Stimulated activated naive CD4-positive, alpha-beta T cell (primary cell): ENCODE measurements at places on chromosomes 12 and 14.

GRCh38 chr14:80946187-80946586 is 4.6 kb upstream of the CEP128 start:
- DNase-seq: no peak

GRCh38 chr14:91356181-91356763 is 61.3 kb downstream of the CCDC88C start:
- no peak for DNase-seq

- DNase-seq: no peak
These were observed 69.2 kb upstream of the PSMA6 start for GRCh38 chr14:35222872-35223466.

DNA sequence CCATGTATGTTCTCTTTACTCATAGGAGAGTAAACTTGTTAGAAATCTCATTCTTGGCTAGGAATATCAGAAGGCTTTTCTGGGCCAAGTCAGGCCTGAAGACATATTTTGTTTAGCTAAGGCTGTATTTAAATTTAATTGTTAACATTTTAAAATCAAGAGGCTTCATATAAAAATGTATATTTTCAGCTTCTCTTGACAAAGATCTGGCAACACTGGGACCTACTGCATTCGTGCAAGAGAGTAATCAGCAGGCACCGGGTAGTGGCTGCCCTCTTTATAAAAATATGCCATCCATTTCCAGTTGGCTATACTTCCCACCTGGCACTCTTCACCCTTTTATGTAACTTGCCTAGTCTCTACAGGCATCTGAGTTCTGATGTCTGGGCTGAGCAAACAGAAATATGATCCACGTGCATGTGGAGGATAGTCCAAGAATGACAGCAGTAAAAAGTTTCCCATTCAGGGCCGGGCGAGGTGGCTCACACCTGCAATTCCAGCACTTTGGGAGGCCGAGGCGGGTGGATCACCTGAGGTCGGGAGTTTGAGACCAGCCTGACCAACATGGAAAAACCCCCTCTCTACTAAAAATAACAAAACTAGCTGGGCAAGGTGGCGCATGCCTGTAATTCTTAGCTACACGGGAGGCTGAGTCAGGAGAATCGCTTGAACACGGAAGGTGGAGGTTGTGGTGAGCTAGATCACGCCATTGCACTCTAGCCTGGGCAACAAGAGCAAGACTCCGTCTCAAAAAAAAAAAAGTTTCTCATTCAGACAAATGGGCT is 2.0 kb upstream of the SOS2 start:
- no peak for DNase-seq

DNA sequence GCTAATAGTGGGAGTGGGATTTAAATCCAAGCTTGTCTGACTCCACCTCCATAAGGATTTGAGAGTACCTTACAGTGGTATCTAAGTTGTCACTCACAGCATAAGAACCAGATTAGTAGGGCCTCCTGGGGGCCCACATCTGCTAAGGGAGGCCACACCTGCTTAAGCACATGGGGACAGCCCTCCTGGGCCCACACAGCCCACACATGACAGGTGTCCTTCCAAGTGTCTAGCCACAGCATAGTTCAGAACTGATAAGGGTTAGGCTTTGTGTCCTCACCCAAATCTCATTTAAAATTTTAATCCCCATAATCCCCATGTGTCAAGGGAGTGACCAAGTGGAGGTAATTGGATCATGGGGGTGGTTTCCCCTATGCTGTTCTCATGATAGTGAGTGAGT is 186.0 kb upstream of the HMGA2 start:
- no peak for DNase-seq

- DNase-seq: no peak
These were observed 60.8 kb upstream of the RIMBP2 start for GRCh38 chr12:130776857-130777339.

DNA sequence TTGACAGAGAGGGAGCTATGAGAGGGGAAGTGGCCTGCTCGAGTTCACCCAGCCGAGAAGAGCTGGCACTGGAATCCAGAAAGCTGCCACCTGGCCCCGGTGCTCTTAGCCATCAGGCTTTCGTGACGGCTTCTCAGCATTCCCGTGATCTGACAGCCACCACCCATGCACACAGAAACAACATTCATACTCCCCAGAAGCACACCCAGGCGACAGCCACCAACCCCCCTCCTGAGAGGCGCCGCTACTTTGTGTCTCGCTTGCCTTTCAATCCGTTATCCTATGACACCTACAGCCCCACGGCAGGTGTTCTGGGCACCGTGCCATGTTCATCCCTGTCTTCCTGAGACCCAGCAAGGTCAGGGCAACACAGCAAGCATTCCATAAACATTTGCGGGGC is 31.4 kb downstream of the PSMC1 start:
- DNase-seq: no peak

- no peak for DNase-seq
These were observed 293.4 kb downstream of the EGLN3 start for GRCh38 chr14:33657476-33657875.

DNA sequence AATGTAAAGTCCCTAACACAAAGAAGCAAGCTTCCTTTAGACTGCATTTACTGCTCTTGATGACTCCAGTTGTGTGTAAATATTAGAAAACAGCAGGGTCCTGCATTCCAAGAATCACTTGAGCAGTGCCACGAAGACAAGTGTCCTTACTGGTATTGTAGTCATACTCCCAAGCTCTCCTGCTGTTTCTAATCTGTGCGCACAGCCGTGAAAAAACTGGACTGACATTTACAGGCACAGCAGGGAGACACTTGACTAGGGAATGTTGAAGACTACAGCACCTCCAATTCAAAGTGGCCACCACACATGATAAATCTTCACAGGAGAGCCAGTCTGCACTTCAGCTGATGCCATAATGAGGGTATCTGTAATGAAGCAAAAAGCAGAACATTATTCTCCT is 91.4 kb downstream of the VRK1 start:
- no peak for DNase-seq

GRCh38 chr12:56010111-56010570 is 10.7 kb upstream of the IKZF4 start:
- no peak for DNase-seq

DNA sequence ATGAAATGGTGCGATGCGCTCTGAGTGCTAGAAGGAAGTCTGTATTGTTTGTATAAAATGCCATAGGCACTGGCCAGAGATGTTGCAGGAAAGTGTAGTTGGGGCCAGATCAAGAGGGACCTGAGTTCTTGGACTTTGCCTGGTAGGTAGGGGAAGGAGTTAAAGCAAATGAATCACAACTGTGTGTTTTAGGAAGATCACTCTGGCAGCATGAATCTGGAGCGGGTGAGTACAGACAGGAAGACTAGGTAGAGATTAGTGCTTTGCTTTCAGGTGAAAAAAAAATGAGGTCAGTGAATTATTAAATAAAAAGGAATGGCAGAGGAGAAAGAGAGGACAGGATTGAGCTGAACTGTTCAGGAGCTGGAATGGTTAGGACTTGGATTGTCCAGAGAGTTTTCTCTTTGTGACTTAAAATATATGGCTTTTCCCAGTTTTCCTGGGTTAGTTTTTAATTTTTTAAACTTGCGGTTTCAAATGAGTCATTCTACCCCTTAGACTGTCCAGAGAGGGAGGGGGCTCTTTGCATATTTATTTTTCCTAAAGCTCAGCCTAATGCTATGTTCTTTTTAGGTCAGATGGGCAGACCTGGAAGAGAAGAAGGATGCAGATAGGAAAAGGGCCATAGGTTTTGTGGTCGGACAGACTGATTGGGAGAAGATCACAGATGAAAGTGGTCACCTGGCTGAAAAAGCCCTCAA is 41.1 kb downstream of the PROX2 start:
- DNase-seq: no peak

DNA sequence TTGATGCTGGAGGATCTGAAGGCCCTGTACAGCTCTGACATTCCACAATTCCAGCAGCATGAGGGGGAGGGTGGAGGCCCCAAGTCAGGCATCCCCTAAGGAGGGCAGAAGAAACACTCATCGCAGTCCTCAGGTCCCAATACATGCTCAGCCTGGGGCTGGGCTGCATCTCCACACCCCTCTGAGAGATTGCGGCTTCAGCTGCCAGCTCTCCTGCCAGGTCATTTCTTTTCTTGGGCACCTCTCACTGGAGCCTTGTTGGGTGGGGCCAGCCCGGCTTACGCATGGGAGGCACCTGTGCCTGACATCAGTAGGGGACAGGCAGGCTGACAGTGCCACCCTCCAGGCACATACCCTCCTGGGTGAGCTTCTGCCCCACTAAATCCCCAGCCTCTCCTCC is 89.8 kb downstream of the DICER1 start:
- no peak for DNase-seq

- DNase-seq: no peak
These were observed 60.6 kb downstream of the MYRFL start for GRCh38 chr12:69885658-69886057.

DNA sequence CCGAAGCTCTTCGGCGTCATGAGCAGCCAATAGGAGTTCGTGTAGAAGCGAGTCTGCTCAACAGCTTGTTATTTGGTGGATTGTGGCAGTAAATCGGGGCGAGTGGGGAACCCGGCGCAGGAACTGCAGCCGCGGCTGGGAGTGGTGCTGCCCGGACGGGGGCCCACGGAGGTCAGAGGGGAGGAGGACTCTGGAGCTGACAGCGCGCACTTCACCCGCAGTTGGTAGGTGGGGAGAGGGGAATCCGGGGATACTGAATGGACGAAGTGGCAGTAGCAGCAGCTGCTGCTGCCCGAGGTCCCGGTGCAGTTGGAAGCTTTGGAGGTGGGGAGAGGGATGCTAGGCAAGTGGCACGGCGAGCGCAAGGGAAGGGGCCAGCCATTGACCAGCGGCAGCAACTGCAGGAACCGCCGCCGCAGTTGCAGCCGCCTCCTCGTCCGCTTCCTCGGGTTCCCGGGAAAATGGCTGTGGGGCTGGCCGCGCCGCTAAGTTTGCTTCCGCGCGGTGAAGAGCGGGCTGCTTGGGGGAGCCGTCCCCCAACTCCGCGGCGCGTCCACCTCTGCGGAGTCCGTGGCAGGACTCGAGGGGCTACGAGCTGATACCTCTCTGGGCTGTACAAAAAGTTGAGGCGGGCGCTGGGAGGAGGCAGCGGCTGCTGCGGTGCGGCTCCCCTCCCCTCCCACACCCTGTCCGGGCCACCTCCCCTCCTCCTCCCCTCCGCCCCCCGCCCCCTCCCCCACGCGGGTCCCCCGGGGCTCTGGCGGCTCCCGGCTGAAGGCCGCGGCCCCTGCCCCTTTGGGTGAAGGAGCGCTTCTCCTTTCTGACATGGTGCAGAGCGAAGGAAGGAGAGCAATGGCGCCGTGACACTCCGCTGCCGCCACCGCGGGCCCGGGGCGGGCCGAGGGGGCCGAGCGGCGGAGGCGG is at the start of gene ARID4A:
Gene ARID4A, plus strand, starts transcription at position 79 of the 924 bp plus-strand sequence. CDS start 1,300 bp downstream, outside the sequence.
- DNase-seq: no peak

- DNase-seq: no peak
These were observed 183.3 kb upstream of the KITLG start for GRCh38 chr12:88763536-88764100.
